Breast epithelium (tissue), 4 donors: ENCODE measurements at places on chromosomes 3 and 15. TPM values are rescaled to one million over a fixed set of nuclear protein-coding genes. Genes with fewer than 3 reads are reported as not detected.

- no peaks in the 10 kb centered on the region for H3K27me3 ChIP-seq
- H3K4me3 ChIP-seq: no peak overlapping the region
- peak; percentile 88 for DNase-seq
Measured at GRCh38 chr3:157081626-157082210, 78.2 kb downstream of the CCNL1 start.

DNA sequence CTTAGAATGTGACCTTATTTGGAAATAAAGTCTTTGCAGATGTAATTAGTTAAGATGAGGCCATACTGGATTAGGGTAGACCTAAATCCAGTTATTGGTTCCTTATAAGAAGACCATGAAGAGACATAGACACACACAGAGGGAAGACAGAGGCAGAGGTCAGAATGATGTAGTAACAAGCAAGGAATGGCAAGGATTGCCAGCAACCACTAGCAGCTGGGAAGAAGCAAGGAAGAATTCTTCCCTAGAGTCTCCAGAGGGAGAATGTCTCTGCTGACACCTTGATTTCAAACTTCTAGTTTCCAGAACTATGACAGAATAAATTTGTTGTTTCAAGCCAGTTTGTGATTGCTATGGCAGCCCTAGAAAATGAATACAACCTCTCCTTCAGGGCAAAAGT lies 116.7 kb downstream of the WDR76 start:
- no peaks in the 10 kb centered on the region for H3K36me3 ChIP-seq
- DNase-seq: no peak
- H3K4me3 ChIP-seq: no peak overlapping the region

GRCh38 chr3:2247831-2248230 lies 149.2 kb downstream of the CNTN4 start:
- H3K4me3 ChIP-seq: no peak overlapping the region
- no peak for DNase-seq
- H3K4me1 ChIP-seq: no peaks in the 10 kb centered on the region
- H3K36me3 ChIP-seq: no peaks in the 10 kb centered on the region

- no peaks in the 10 kb centered on the region for H3K27me3 ChIP-seq
- no peaks in the 10 kb centered on the region for H3K4me1 ChIP-seq
- DNase-seq: no peak
- H3K27ac ChIP-seq: no peak overlapping the region
- H3K36me3 ChIP-seq: no peaks in the 10 kb centered on the region
- no peak overlapping the region for H3K4me3 ChIP-seq
Measured at GRCh38 chr15:68154923-68155559, 50.1 kb downstream of the CALML4 start.

Gene TIPARP
- 103 TPM for total RNA-seq

Gene REC114
- not detected for total RNA-seq

Gene MORC1
- not detected for total RNA-seq

Gene EDEM1
- total RNA-seq: 45.8 TPM

Gene CASR
- total RNA-seq: not detected
